ENCODE measurements at places on chromosomes 2 and 18. TPM values are rescaled to one million over a fixed set of nuclear protein-coding genes. Genes with fewer than 3 reads are reported as not detected.

WNT6 gene
- polyA plus RNA-seq = not detected

SLC38A11 gene
- not detected for polyA plus RNA-seq

CMPK2 gene
- 6.3 TPM for polyA plus RNA-seq

GRCh38 chr2:221392228-221392881 is 179.7 kb downstream of the EPHA4 start:
- no peak for DNase-seq

DNA sequence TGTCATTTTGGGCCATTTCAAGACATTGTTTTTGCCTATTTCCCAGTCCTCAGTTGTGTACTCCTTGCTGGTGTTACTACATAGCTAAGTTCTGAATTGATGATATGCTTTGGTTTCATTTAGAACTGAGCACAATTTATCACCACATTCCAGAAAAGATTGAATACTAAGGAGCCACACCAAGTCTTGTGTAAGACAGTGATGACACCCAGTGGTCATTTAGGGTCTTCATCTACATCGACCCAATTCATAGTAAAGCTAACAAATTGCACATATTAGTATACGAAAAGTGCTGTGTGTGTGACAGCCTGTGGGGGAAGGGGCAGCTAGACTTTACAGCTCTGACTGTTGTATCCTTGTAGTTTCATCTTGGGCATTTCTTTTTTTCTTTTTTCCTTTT is 10.9 kb upstream of the DLX2 start:
- DNase-seq = no peak

- DNase-seq = no peak
Measured at GRCh38 chr18:10271481-10271880, 183.0 kb upstream of the APCDD1 start.

GRCh38 chr18:497688-498087 is 2.8 kb downstream of the COLEC12 start:
- no peak for DNase-seq

DNA sequence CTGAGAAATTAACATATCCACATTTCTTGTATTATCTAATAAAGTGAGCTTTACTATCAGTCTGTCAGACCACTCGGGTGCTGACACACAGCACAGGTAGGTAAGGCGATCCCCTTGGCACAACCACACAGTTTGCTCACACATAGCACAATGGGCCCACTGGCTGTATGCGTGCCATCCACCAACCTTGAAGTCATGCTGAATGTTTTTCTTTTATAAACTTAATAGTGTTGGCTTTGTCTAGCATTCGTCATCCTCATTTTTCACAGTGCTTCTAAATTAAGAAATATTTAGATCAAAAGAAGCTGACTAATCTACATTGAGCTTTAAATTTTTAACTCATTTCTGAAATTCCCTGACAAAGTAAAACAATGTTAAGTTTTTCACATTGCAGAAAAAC is 50.0 kb upstream of the PAPOLG start:
- DNase-seq = no peak

- no peak for DNase-seq
Measured at GRCh38 chr18:58525517-58525916, 103.4 kb downstream of the ALPK2 start.

GRCh38 chr2:96832754-96833507 is 10.9 kb downstream of the ANKRD23 start:
- no peak for DNase-seq

GRCh38 chr2:132588576-132588975 is 81.4 kb downstream of the LYPD1 start:
- DNase-seq = no peak

DNA sequence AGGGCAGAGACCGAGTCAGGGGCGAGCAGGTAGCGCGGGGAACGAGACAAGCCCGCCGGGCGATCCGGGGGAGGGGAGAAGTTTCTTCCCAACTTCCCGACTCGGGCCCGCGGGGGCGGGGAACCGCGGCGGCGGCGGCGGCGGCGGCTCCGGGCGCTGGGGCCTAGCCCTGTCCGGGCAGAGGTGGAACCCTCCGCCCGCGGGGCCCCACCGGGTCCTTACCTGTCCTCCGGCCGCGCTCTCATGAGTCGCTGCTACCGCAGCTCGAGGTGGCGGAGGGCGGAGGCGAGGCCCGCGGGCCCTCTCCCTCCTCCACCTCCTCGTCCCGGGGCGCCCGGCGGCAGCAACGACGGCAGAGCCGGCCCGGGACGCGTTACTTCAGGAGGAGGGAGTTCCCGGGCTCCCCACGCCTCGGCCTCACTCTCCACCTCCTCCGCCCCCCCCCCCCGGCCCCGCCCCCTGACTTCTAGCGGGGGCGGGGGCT is at the start of gene YES1:
TSS of gene YES1 (minus strand) at position 351 of the 484 bp plus-strand sequence. CDS start 55,415 bp downstream, outside the sequence.
- peak; percentile 77 for DNase-seq

- DNase-seq = no peak
Measured at GRCh38 chr2:8549273-8549922, 132.5 kb upstream of the ID2 start.

- no peak for DNase-seq
Measured at GRCh38 chr18:70126832-70127231, 78.7 kb downstream of the RTTN start.
